ENCODE measurements at places on chromosomes 5 and 9.
A peak's percentile ranks its signal among the peaks of the same experiment; 100 is the strongest.

DNA sequence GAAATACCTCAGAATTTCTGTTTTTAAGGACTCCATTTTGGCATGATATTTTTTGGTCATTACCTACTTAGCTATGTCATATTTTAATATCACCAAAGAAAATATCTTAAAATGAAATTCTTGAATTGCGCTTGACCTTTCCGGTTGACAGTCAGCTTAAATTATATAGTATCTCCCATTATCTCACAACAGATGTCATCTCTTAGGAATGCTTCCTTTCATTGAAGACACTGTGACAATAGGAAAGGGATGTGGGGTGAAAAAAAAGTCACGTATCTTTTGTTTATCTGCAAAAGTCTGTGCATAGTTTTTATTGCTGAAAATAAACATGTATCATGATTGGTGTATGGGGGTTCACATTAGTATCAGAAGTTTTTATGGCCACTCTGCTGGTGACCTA is 105.8 kb downstream of the INVS start:
- no peak for DNase-seq

- DNase-seq: no peak
Measured at GRCh38 chr5:39167972-39168342, 51.4 kb downstream of the FYB1 start.

GRCh38 chr9:98708103-98708932 is 417 bp downstream of the GABBR2 start:
- no peak for DNase-seq

DNA sequence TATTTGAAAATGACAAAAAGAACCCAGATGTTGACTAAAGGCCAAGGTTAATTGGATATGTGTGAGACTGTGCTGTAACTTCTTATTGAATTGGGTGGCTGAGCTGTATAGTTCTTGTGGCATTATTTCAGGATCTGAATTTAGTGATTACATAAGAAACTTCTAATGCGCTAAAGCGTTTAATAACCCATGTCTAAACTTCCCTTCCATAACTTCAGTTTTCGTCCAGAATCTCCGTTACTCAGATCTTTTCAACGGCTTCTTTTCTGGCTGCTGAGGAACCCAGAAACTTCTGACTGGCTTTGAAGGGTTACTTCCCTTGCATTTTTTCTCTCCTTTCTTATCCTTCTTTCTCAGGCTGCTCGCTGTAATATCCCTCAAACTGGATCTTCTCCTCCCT is 28.1 kb upstream of the C9orf72 start:
- DNase-seq: no peak

- DNase-seq: peak; percentile 16
Measured at GRCh38 chr5:25458628-25459027, 813.9 kb upstream of the CDH10 start.

- no peak for DNase-seq
Measured at GRCh38 chr9:93357649-93358048, 93.8 kb upstream of the FAM120A start.

GRCh38 chr5:57784121-57784520 is 301.5 kb upstream of the ACTBL2 start:
- no peak for DNase-seq

GRCh38 chr5:181056431-181056830 is 16.4 kb downstream of the BTNL9 start:
- DNase-seq: no peak

- no peak for DNase-seq
Measured at GRCh38 chr9:69678843-69679538, 6.8 kb upstream of the APBA1 start.

DNA sequence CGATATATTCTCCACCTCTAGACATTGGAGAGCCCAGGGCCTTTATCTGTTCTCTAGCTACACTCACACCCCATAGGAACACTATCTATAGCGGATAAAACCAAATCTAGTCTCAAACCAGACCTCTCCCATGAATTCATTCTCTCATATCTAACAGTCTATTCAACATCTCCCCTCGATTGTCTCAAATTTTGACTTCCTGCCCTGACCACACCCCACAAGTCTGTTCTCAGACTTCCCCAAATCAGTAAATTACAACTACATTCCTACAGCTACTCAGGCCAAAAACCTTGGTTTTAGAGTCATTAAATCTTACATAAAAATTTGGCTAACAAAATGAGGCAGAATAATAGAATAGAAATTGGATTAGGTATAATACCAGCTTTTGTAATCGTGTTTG is 12.5 kb upstream of the SLC1A3 start:
- DNase-seq: no peak

- DNase-seq: peak; percentile 58
Measured at GRCh38 chr5:129500101-129500500, 40.0 kb downstream of the ADAMTS19 start.
